ENCODE measurements at places on chromosomes 16 and 17. TPM values are rescaled to one million over a fixed set of nuclear protein-coding genes. Genes with fewer than 3 reads are reported as not detected.

- no peak for DNase-seq
- H3K4me1 ChIP-seq, result peaks cover 38% of the 10 kb centered on the region
- no peaks in the 10 kb centered on the region for H3K36me3 ChIP-seq
Measured at GRCh38 chr17:2212400-2212981, 91.1 kb downstream of the SMG6 start.

The OR1F1 gene
- not detected for total RNA-seq

- H3K4me1 ChIP-seq, result peaks cover 19% of the 10 kb centered on the region
- H3K4me3 ChIP-seq, result no peak overlapping the region
- H3K27ac ChIP-seq, result no peak overlapping the region
- peaks cover 7% of the 10 kb centered on the region for H3K36me3 ChIP-seq
- no peaks in the 10 kb centered on the region for H3K27me3 ChIP-seq
- no peak for DNase-seq
Measured at GRCh38 chr17:67747681-67748235, 30.0 kb downstream of the NOL11 start.

DNA sequence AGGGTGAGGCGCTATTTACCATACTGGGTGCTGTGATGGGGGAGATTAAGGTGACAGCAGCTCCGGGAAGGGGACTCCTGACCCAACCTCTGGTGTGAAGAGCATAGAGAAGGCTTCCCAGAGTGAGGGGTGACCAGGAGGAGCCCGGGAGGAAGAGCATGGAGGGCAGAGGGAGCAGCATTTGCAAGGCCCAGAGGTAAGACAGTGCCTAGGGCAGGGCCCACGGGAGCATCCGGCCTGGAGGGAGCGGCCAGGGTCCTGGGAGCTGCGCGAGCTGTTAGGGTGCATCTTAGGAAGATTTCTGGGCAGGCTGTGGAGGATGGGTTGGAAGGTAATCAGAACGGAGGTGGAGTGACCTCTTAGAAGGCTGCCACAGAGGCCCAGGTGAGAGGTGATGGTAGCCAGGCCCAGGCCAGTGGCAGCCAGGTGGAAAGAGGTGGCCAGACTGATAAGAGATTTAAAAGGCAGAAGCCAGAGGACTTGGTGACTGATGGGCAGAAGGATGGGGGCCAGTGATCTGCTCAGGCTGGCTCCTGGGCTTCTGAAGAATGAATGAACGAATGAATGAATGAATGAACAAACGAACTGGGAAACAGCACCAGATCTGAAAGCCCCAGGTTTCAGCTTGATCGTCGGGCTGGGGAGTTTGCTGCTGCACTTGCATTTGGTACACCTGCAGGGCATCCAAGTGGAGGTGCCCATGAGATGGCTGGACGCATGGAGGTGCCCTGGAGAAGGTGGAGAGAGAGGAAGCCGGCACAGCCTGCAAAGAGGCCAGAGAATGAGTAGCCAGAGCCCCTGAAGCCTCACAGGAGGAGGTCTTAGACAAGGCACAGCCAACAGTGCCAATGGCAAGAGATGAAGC, 13.0 kb upstream of the TMEM92 start:
- H3K36me3 ChIP-seq, result no peaks in the 10 kb centered on the region
- no peak overlapping the region for H3K4me3 ChIP-seq

GRCh38 chr16:86566601-86566965, at the start of gene FOXC2:
TSS of gene FOXC2 (plus strand) at chr16:86566829. CDS start at chr16:86567336, 507 bp downstream.
- peaks cover 4% of the 10 kb centered on the region for H3K4me1 ChIP-seq
- DNase-seq, result no peak
- H3K4me3 ChIP-seq, result peak within 1 kb of the TSS; percentile 23
- H3K27ac ChIP-seq, result peak within 1 kb of the TSS; percentile 24
- H3K27me3 ChIP-seq, result peaks cover 25% of the 10 kb centered on the region

- H3K4me1 ChIP-seq, result no peaks in the 10 kb centered on the region
- H3K27ac ChIP-seq, result no peak overlapping the region
- H3K36me3 ChIP-seq, result no peaks in the 10 kb centered on the region
- no peak overlapping the region for H3K4me3 ChIP-seq
- no peaks in the 10 kb centered on the region for H3K27me3 ChIP-seq
- no peak for DNase-seq
Measured at GRCh38 chr17:65797101-65797500, 235.7 kb upstream of the AXIN2 start.

DNA sequence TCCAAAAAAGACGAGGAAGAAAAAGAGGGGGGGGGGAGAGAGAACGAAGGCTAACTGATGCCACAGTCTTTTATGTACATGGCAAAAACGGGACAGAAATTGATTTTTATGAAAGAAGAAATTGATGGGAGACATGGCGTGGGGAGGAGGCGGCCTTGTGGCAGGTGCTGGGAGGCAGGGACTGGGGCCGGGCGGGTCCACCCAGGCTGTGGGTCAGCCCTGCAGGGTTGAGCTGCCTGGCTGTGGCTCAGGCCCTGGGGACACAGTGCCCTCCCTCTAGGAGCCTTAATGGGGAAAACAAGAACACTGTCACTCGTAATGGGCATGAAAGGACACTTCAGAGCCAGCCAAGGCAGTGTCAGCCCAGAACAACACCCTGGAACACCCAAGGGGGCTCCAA, 34.8 kb downstream of the SNX20 start:
- no peak overlapping the region for H3K4me3 ChIP-seq
- no peaks in the 10 kb centered on the region for H3K4me1 ChIP-seq
- H3K27me3 ChIP-seq, result no peaks in the 10 kb centered on the region
- no peak overlapping the region for H3K27ac ChIP-seq
- DNase-seq, result no peak
- H3K36me3 ChIP-seq, result no peaks in the 10 kb centered on the region

GRCh38 chr16:49822649-49823370, 33.1 kb downstream of the ZNF423 start:
- no peaks in the 10 kb centered on the region for H3K36me3 ChIP-seq
- H3K27me3 ChIP-seq, result no peaks in the 10 kb centered on the region
- no peak overlapping the region for H3K4me3 ChIP-seq
- H3K4me1 ChIP-seq, result peaks cover 11% of the 10 kb centered on the region

DNA sequence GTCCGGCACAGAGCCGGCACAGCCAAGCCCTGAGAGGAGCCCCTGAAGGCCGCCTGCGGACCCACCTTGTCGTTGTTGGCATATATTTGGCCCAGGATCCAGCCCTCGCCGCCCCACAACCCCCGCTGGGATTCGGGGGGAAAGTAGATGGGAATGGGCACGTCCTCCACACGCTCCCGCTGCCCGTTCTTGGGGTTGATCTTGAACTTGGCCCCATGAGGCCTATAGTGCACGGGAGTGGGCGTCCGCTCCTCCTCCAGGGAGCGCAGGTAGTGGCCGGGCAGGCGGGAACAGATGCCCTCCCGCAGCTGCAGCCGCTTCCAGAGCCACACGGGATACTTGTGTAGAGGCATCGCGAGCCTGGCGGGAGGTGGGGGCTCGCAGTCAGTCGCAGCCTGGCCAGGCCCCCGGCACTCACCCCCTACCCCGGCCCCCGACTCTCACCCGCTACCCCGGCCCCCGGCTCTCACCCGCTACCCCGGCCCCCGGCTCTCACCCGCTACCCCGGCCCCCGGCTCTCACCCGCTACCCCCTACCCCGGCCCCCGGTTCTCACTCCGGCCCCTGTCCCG, 387 bp downstream of the MRPL28 start:
- DNase-seq, result no peak
- H3K4me3 ChIP-seq, result peak overlapping the region; percentile 54
- H3K27ac ChIP-seq, result peak overlapping the region; percentile 61
- H3K4me1 ChIP-seq, result peaks cover 16% of the 10 kb centered on the region

GRCh38 chr16:1678500-1679098, 520 bp downstream of the JPT2 start:
- no peak for DNase-seq
- peak overlapping the region; percentile 95 for H3K27ac ChIP-seq
- H3K27me3 ChIP-seq, result no peaks in the 10 kb centered on the region
- H3K36me3 ChIP-seq, result peaks cover 38% of the 10 kb centered on the region
- H3K4me3 ChIP-seq, result peak overlapping the region; percentile 68
- peaks cover 17% of the 10 kb centered on the region for H3K4me1 ChIP-seq

The SLC35G6 gene
- not detected for total RNA-seq

The CFAP52 gene
- not detected for total RNA-seq

Measured in esophagus squamous epithelium (tissue), 5 donors.